ENCODE measurements at places on chromosomes 4 and X.
A peak's percentile ranks its signal among the peaks of the same experiment; 100 is the strongest.

GRCh38 chrX:22059775-22060174 is 27.6 kb downstream of the PHEX start:
- no peak for DNase-seq

GRCh38 chr4:37160653-37161052 is 83.9 kb upstream of the NWD2 start:
- DNase-seq = no peak

- DNase-seq = no peak
Observed at GRCh38 chr4:159045321-159045720, 57.6 kb upstream of the RAPGEF2 start.

DNA sequence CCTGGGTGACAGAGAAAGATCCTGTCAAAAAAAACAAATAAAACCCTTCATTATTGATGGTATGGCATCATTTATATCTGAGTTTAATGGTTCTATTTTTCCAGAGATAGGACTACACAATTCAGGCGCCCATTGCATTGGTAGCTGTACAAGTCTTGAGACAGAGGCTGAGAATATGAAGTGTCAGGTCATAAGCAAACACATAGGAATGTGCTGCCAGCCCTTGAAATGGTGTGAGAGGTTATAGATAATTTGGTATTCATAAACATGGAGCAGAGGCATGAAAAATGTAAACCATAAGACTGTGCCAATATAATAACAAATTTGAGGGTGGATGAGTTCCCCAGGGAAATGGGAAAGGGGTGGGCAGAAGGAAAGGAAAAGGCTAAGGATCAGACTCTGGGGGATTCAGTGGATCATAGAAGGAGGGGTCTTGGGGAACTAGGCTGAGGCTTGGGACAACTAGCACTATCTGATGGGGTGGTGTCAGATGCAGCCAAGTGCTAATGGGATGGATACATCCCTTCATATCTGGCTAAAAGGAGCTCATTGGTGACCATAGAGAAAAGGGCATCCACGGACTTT is 50.8 kb downstream of the MAOA start:
- no peak for DNase-seq

- DNase-seq = no peak
Observed at GRCh38 chr4:13539619-13540445, 4.5 kb downstream of the NKX3-2 start.

- DNase-seq = no peak
Observed at GRCh38 chrX:14948691-14949090, 75.5 kb downstream of the MOSPD2 start.

GRCh38 chr4:142549726-142550463 is 296.2 kb downstream of the INPP4B start:
- DNase-seq = no peak

- no peak for DNase-seq
Observed at GRCh38 chrX:37640142-37640541, 45.4 kb upstream of the XK start.

GRCh38 chrX:16347968-16348670 is 180.8 kb downstream of the MAGEB17 start:
- DNase-seq = no peak

- DNase-seq = no peak
Observed at GRCh38 chrX:140723121-140723715, 13.7 kb downstream of the LINC00632 start.

- DNase-seq = no peak
Observed at GRCh38 chr4:95758001-95758400, 81.9 kb upstream of the PDHA2 start.

DNA sequence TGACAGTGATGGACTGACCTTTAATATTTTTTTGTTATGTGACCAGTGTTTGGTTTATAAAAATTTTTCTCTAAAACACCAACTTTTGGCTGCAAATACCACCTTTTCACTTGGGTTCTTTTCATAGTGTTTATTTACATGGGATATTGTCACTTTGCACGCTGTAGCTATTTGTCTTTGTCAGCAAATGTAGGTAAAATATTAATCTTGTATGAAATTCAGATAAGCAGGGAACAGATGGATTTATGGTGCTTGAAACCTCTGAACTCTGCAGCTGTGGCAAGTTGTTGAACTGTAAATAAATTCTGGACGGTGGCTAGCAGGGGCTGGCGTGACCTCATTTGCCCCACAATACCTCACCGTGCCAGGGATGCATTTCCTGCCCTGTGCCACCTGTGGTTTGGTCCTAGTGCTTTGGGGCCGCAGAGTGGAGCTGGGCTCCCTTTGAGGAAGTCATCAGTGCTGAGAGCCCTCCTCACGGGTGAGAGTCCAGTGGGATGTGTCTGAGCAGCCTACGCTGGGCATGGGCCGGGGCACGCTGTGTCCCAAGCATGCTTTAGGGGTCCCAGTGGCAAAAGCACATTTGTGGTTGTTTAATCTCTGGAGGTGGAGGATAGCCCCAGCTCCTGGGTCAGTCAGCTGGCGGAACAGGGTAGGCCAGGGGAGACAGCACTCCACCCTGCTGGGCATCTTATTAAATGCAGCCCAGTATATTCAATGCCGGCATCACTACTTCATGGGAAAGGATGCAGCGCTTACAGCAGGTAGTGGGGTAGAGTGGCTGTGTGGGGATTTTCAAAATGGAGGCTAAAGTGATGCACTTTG is 108.6 kb downstream of the TBL1X start:
- no peak for DNase-seq

GRCh38 chr4:114323841-114324240 is 274.8 kb upstream of the UGT8 start:
- DNase-seq = no peak

DNA sequence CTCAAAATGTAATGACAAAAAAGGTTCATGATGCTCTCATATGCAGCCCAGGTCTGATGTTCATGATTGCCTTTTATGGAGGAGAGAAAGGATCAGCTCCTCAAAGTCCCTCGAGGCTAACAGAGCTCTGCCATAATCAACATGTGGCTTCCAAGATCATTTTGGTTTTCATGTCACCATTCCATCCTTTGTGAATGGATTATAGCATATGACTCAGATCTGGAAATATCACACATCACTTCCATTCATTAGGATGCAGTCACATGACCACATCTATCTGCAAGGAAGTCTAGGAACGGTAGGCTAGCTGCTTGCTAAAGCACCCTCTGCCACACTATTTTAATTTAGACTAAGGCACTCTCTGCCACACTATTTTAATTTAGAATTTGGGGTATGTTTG is 77.6 kb downstream of the COX18 start:
- no peak for DNase-seq

DNA sequence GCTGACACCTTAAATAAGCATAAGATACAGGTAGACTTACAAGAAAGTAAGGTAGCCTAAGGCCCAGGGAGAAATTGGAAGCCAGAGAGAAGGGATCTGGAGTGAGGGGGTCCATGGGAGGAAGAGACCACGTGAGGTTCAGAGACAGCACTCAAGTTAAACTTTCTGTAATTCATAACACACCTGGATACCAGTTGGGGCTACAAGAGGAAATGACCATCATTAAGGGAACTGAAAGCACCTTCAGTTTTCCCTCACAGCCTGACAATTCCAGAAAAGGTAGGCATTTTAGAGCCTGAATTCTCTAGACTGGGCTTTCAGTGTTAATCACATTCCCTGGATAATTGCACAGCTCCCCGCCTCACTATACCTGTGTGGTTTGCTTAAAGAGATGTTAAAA is 355.5 kb downstream of the FBXW7 start:
- DNase-seq = no peak

- DNase-seq = no peak
Observed at GRCh38 chr4:40170588-40170987, 26.2 kb upstream of the RHOH start.

GRCh38 chr4:8248091-8248490 is 21.5 kb upstream of the HTRA3 start:
- DNase-seq = no peak

GRCh38 chr4:151314479-151314878 is 10.9 kb downstream of the SH3D19 start:
- no peak for DNase-seq

GRCh38 chr4:105453550-105454205 is 20.2 kb downstream of the PPA2 start:
- DNase-seq = peak; percentile 44

GRCh38 chr4:53960843-53961242 is 103.6 kb downstream of the CHIC2 start:
- no peak for DNase-seq

GRCh38 chrX:148146121-148146520 is 165.0 kb downstream of the FMR1NB start:
- no peak for DNase-seq

DNA sequence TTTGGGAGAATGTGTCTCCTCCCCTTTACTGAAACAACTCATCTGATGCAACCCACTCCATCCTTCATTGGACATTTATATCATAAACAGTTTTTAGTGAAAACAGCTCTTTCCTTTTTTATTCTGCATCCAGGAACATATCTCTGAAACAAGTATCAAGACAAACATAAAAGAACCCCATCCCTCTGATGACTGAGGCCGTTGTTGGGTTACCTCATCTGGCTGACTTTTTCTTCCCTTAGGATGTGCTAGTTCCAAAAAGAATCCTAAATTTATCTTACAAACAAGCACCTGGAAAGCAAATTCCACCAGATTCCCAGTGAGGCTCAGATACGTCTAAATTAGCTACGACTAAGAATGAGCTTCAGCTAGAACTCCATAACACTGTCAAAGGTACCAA is 483.7 kb upstream of the INTU start:
- no peak for DNase-seq

DNA sequence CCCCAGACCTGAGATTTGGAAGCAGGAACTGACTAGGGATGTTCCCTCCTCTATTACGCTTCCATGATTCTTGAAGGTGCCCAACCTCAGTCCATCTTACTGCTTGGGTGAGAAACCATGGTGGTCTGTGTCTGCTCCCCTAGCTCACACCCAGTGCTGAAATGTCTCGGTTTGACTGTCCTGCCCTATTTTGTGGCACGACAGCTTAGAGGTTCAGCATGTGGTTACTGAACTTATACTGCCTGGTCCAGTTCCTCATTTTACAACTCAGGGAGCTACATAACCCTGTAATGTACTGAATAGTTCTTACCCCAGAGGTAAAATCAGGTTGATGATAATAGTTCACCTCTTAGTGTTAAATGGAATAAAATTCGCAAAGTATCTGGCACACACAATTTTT is 203.1 kb downstream of the RBM46 start:
- DNase-seq = no peak

DNA sequence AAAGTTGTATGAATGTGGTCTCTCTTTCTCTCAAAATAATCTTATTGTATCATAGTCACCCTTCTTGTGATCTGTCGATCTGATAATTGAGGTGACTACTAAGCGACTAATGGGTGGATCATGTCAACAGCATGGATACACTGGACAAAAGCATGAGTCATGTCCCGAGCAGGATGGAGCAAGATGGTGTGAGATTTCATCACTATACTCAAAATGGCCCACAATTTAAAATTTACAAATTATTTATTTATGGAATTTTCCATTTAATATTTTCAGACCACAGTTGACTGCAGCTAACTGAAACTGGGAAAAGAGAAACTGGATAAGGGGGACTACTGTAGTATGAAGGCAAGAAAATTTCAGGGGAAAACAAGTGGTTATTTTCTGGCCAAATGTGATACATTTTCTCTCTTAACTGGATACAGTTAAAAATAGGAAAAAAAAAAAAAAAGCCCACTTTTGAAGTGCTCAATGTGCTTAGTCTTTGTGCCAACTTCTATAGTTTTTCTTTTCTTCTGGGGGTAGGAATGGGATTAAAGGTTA is 25.3 kb downstream of the FAM241A start:
- DNase-seq = no peak

- DNase-seq = no peak
Observed at GRCh38 chr4:53771326-53771725, 180.0 kb upstream of the LNX1 start.

DNA sequence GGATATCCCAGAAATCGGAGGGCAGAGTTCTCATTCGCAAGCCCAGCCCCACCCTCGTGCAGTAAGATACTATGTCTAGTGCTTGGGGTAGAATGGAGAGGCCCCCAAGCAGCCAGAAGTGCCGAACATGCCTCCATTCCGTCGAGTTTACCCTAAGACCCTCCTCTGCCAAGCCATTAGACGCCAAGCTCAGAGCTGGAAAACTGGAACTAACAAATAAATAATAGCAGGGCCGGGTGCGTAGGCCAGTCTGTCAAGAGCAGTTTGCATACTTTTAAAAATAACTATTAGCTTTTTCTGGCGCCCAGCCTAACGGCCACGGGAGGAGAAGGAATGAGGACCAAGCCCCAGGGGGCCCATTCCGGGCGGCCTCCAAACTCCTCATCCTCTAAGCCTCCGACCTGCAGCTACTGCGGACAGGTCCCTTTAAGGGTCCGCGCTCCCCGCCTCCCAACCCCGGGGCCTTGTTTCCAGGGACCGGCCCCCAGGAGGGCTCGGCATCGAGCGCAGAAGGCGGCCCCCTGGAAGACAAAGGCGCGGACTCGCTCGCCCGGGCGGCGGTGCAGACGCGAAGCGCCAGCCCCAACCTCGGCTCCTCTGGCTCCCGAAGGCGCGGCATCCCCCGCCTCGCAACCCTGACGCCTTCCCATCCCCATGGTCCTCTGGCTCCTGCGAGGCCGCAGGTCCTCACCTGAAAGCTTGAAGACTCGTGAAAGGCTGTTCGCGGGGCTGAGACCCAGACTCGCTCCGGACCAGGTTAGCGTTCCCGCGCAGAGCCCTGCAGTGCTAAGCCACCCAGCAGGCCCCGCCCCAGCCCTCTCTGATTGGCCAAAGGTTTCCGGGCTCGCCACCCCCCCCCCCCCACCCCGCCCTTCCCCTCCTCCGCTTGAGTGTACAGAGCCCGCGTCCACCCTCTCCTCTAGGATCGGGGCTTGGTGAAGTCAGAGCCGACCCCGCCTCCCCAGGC is at the start of gene TMSB15A:
TSS of gene TMSB15A (minus strand) at position 765 of the 967 bp plus-strand sequence.
- peak; percentile 28 for DNase-seq

DNA sequence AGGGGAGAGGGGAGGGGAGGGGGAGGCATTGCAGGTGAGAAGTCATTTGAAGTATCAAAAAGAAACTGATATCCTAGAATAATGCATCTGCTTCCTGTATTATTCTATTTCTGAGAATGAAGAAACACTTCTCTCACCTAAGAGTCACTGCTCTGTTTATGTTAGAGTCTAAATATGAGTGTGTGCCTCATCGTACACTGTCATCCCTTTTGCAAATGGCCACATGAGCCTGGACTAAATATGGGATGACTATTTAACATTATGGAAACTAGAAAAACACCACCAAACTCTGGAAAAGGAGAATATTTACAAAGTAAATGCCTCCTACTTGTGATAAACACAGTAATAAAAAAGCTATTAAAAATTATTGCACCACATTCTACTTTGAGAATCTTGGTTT is 146.4 kb upstream of the NOCT start:
- no peak for DNase-seq

GRCh38 chrX:100939333-100939732 is 10.6 kb upstream of the XKRX start:
- no peak for DNase-seq

GRCh38 chr4:81197864-81198524 is 17.0 kb downstream of the PRKG2 start:
- no peak for DNase-seq

DNA sequence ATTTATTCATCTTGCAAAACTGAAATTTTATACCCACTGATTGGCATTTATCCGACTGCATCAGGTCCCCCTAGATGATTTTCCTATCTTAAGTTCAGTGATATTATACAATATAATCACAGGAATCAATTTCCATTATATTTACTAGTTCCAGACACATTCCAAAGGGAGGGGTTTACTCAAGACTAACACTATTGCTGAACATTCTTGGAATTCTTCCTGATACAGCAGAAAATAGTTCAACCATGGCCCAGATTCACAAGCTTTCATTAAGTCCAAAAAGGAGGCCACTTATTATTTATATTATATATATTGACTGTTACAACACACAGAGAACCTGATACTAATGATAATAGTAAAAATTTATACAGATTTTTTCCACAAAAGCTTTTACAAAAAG is 2353.6 kb downstream of the PCDH7 start:
- no peak for DNase-seq

Data from stimulated activated naive CD8-positive, alpha-beta T cell treated with anti-CD3 and anti-CD28 coated beads, Interleukin-15, amount 100 ng/mL, for 72 hours (primary cell).